AG04449 (cell line): ENCODE measurements at places on chromosomes 6 and 20.

GRCh38 chr20:21286775-21287174 is 16.4 kb upstream of the XRN2 start:
- DNase-seq = no peak

- DNase-seq = no peak
Observed at GRCh38 chr6:169130113-169130512, 123.5 kb downstream of the THBS2 start.

- DNase-seq = no peak
Observed at GRCh38 chr6:113140721-113141120, 716.4 kb upstream of the MARCKS start.

DNA sequence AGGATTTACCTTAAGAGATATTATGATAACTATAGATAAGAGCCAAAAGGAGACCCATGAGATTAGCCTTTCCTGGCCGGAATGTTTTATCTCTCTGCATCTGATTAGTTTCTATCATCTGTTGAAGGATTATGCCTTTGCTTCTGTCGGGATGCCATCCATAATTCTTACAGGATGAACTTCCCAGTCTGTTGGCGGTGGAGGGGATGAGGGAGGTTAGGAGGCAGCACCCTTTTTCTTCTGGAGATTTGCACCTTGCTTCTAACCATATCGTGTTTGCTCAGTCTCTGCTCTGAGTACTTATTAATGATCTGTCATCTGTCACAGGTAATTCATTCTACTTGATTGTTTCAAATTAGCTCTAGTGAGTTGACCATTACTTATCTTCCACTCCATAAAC is 292.1 kb downstream of the KHDC1L start:
- DNase-seq = no peak

DNA sequence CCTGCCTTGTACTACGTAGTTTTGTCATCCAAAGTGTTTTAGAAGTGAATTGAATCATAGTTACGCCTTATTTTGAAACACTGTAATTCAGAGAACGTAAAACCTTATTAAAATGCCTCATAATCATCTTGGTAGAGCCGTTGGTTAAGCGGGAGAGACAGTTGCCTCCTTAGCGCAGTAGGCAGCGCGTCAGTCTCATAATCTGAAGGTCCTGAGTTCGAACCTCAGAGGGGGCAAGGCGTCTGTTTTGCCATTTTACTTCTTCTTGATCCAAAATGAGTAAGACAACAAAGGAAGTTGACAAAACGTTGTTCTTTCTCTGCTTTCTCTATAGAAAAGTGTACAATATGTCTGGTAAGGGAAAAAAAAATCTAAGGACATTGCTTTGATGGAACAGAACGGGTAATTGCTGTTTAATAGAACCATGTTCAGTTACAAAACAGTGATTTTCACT is 20.7 kb upstream of the TRIM27 start:
- DNase-seq = no peak

DNA sequence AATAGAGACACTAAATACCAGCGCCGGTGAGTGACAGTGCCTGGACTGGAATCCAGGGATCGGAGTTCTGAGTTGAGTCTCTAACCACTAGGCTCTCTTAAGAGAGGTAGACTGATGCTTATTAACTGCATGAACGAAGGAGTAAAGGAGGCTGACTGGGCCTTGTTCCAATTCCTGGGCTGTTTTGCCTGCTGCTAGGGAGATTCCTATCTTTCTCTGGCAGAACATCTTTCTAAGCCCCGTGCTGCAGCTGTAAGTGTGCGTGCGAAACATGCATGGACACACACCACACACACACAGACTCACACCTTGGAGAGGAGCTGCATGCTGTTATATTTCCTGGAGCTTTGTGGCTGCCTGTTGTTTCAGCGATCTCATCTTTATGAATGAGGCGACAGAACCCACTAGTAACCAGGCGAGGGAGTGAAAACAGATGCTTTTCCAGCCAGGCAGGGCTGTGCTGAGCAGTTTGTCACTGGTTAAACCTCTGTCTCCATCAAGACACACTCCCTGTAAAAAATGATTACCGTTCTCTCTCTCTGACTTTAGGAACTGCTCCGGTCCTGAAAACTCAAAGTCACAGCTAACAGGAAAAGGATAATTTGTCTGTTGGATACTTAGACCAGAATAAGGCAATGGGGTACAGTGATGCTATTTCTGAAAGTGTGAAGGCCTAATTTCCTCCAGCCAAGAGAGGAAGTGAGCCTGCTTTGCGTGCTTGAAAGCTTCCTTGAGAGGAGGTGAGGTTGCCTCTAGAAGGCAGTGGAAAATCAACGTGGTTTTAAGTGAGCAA is 157.4 kb upstream of the ZNF217 start:
- peak; percentile 71 for DNase-seq

DNA sequence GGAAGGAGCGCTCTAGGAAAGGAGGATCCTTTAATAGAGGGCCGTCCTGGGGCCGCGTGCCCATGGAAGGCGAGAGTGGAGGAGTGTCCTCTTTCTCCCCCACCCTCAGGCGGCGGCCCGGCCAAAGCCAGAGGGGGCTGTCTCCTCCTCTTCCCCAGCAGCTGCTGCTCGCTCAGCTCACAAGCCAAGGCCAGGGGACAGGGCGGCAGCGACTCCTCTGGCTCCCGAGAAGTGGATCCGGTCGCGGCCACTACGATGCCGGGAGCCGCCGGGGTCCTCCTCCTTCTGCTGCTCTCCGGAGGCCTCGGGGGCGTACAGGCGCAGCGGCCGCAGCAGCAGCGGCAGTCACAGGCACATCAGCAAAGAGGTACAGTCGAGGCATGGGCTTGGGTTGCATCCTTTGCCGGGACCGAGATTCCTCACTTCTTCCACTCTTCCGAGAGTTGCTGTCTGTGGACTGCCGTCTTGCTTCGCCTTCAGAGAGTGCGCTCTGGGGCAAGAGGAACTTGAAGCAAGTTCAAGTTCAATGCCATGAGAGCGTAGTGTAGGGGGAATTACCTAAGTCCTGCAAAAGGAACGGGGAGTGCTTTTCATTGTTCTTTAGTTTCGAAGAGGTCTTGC is at the start of gene LAMA2:
TSS of gene LAMA2 (plus strand) at position 148 of the 621 bp plus-strand sequence. CDS start at position 256, 108 bp downstream.
- no peak for DNase-seq

DNA sequence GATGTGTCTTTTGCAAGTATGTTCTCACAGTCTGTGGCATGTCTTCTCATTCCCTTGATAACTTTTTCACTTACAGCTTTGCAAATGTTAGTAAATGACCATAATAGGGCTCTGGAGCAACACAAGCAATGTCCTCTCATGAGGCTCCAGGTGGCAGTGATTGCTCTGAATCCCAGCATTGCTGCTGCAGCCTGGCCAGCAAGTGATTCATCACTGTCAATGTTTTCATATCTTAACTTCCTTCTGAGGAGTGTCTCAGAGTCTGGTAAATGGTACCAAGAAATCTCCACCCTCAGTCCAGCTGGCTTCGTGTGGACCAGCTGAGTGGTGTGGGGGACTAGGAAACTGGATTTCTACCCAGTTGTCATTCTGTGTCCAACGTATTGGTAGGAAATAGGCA is 139.6 kb downstream of the MYLK4 start:
- no peak for DNase-seq

DNA sequence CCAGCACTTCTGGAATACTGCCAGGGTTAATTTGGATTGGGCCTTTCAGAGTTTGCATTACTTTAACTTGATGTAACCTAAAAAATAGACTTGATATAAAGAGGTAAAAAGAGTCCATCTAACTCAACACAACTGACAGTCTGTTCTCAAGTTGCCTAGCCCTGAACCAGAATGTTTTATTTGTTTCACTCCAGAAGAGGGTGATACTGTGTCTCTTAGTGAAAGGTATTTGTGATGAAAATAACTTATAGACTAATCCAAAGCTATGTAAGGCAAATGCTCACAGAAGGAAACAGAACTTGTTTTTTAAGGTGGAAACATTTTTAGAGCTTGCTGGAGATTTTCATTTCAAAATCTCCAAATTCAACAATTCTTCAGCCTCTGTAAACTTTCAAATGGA is 469.1 kb upstream of the RUNX2 start:
- no peak for DNase-seq

- DNase-seq = no peak
Observed at GRCh38 chr6:20932284-20932683, 398.0 kb downstream of the CDKAL1 start.

GRCh38 chr6:11753798-11754197 is 24.8 kb downstream of the ADTRP start:
- no peak for DNase-seq

DNA sequence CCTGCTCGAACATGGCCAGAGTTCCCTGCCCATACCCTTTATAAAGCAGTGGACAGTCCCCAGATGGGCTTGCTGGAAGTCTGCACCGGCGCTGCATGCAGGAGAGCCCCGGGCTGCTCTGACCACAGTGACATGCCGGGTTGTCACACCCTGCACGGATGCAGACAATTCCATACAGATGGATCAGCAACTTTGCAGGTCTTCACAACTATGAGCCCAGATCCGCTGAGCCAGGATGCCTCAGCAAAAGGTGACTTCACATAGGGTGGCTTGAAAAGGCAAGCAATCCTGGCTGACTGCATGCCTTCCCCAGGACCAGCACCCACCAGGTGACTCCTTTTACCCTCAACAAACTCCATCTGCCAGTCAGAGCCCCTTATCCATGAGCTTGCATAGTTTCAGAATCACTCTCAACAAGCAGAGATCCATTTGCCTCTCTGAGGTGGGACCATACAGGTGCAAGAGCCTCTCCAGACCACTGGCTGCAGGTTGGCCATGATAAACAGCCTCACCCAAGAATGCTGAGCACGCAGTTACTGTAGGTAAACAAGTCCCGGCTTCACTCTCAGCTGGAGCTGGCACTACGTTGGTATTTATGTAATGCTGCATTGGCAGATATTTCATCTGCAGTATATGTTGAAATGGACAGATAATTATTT is 183.0 kb upstream of the QKI start:
- no peak for DNase-seq

- DNase-seq = no peak
Observed at GRCh38 chr6:41626917-41627316, 11.4 kb upstream of the MDFI start.

DNA sequence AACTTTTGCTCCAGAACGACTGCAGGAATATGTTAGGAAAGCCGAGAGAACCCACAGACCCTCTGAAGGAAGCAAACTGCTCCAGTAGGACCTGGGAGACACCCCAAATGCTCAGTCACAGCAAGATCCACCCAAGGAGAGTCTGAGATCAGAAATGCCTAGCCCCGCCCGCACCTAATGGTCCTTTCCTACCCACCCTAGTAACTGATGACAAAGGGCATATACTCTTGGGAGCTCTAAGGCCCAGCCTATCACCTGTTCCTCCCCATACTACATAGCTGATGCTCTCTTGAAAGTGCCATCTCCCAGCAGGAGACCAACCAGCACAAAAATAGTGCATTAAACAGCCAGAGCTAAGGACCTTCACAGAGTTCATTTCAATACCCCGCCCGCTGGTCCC is 67.6 kb downstream of the CD2AP start:
- no peak for DNase-seq

DNA sequence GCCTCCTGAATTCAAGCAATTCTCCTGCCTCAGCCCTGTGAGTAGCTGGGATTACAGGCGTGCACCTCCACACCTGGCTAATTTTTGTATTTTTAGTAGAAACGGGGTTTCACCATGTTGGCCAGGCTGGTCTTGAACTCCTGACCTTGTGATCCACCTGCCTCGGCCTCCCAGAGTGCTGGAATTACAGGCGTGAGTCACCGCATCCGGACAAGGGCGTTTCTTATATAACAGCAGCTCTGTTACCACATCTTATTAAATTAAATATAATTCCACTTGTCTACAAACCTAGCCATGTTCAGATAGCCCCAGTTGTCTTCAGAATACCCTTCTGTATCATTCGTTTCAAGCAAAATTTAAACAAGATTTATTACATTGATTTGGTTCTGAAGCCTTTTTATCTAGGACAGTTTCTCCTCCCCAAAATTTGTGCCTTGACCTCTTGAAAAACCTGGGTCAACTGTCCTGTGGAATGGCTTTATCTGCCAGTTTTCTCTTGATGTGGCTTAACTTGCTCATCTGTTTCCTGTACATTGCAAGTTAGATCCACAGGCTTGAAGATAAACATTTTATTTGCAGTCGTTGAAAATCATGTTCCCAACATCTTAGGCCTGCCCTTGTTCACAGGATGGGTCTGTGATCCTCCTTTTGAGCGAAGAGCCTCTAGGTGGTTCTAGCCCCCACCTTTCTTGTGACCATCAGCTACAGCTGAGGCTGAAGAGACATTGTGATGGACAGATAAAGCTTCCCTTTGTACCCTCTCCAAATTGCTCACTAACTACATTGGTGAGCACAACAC is 132.2 kb downstream of the ARID1B start:
- no peak for DNase-seq

- DNase-seq = no peak
Observed at GRCh38 chr20:50636601-50637540, 54.5 kb downstream of the RIPOR3 start.

DNA sequence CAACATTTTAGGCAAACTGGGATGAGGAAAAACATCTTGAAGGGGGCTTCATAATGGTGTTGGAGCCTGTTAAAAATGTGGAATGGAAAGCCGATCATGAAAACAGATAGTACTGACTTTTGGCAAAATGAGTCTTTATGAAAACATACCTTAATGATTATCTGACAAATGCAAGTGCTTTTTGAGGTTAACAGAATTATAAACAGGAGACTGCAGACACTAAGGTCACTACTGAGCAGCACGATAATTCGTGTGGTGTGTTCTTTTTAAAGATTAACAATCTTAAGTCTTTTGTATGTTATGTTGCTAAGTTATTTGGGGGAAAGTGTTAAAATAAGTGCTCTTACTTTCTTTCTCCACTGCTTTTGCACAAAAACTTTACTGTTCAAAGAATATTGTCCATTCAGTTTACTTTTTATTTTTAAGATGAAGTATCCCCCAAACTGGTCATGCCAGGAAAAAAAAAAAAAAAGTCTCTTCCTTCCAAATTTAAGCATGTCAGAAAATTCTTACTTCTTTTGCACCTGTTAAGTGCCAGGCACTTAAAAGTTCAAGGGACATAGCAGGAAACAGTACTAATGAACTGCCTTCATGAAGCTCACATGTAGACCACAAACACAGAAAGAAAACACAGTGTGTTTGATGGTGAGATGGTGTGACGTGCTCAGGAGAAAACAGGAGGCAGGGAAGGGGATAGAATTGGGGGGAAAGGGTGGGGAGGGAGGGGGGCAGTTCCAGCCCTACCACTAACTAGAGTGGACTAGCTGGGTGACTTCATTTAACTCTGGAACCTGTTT is 73.2 kb downstream of the CDYL start:
- DNase-seq = no peak

DNA sequence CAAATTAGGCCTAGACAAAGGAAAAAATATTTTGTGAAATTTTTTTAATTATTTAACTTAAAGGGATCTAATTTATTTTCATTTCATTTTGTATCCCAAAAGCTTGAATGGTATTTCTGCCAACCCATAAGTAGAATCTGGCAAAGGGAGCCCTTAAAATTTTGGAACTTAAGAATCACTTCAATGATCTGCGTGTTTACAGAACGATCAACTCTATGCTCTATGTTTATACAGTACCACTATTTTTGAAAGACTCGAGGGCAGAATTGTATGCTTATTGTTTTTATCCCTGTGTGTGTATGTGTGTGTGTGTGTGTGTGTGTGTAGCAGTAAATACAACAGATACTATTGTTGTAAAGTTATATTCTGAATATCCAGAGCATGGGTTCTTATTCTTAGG is 39.2 kb downstream of the METTL24 start:
- no peak for DNase-seq
